ENCODE measurements at places on chromosomes 5 and 9.

GRCh38 chr5:96337048-96337781 lies 95.8 kb downstream of the PCSK1 start:
- no peak for DNase-seq

GRCh38 chr5:6274846-6275543 lies 103.4 kb downstream of the MED10 start:
- no peak for DNase-seq

DNA sequence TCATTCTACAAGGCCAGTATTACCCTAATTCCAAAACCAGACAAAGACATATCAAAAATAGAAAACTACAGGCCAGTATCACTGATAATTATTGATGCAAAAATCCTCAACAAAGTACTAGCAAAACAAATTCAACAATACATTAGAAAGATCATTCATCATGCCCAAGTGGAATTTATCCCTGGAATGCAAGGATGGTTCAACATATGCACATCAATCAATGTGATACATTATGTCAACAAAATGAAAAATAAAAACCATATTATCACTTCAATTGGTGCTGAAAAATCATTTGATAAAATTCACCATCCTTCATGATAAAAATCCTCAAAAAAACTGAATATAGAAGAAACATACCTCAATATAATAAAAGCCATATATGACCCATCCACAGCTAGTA lies 115.2 kb upstream of the SLC27A6 start:
- no peak for DNase-seq

GRCh38 chr9:4828761-4829160 lies 36.0 kb downstream of the RCL1 start:
- DNase-seq, result peak; percentile 19

- peak; percentile 37 for DNase-seq
Measured at GRCh38 chr9:94945197-94946144, 219.0 kb downstream of the AOPEP start.

DNA sequence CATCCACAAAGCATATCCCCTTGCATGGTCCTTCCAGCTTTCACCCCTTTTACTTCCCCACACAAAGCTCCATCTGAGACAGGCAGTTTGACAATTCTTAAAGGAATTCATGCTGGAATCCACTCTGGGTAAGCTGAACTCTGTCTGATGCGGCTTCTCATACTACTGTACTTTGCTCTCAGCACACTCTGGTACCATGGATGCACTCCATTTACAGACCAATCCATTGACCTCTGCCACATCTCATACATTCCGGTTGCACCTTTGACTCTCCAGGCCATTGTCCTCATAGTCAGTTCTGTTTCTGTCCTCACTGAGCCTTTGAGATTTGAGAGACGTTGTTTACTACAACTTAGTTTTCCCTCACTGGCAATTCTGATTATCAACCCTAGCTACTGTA lies 12.2 kb downstream of the SPATA9 start:
- DNase-seq, result no peak

GRCh38 chr9:116030517-116030916 lies 123.1 kb upstream of the PAPPA start:
- DNase-seq, result no peak

- DNase-seq, result peak; percentile 64
Measured at GRCh38 chr5:50962934-50963872, 296.8 kb downstream of the PARP8 start.

DNA sequence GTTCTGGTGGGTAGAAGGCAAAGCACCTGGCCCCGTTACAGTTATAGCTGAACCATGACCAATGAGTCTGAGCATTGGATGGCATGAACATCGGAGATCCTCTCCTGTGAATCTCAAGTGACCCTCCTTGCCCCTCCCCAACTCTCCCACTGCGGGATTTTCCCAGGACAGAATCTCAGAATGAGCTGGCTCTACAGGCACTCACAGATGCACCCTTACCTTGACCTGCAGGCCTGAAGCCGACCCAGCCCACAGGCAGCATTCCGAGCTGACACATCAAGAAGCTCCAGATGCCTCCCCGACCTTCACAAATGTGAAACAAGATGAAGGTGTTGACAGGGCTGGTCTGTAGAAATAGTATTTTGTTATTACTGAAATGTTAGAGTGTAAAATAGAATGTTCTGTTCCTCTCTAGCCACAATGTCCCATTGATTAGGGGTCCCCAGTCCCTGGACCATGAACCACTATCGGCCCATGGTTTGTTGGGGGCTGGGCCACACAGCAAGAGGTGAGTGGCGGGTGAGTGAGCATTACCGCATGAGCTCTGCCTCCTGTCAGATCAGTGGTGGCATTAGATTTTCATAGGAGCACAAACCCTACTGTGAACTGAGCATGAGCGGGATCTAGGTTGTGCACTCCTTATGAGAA lies 263.4 kb downstream of the AUH start:
- no peak for DNase-seq

- no peak for DNase-seq
Measured at GRCh38 chr5:52771343-52772039, 16.2 kb upstream of the ITGA1 start.

DNA sequence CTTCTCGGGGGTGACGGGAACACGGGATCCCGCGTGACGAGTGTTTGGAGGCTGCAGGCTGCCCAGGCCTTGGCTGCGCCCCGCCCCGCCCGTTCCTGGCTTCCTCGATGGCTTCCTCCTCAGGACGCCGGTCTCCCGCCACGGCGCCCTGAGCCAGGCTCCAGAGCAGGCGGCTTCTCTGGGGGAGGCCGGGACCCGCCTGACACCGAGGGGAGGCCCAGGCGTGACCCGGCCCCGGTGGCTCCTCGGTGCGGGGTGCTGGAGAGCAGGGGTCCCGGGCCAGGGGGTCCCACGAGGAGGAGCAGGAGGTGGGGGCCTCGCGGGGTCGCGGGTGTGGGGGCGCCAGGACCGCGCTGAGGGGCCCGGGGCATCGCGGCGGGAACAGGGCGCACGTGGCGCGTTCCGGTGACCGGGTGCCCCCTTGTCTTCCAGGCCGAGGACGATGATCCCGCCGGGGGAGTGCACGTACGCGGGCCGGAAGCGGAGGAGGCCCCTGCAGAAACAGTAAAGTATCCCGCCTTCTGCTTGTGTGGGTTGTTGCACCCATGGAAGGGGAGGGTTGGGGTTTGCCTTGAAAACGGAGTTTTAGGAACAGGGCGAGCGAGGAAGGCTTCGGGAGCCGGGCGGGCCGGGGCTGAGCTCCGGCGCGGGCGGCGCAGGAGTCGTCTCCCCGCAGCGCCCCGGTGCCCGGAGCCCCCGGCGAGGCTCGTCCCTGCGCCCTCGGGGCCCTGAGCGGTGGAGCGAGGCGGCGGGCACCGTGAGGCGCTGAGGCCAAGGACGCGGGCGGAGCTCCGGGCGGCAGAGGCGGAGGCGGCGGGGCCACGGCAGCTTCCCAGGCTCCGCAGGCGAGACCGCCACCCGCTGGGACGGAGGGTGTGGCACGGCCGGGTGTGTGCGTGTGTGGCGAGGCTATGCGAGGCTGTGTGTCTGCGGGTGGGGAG lies 22.2 kb downstream of the AHRR start:
- DNase-seq, result no peak

DNA sequence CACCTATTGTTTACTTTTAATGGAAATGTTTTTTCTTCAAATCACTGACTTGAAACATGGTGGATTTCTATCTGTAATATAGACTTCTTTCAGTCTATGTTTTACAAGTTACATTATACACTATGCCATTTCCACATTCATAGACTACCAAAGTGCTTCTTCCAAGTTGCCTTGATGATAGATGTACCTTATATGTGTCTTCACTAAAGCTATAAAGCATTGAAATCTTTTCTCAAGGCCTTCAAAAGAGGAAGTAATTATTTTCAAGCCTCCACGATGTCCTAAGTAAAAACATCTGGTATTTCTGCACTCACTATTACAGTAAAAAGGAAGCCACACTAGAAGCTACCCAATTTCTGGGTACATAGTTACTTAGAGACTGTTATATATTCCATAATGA lies 113.3 kb downstream of the FGF10 start:
- DNase-seq, result no peak

GRCh38 chr5:144088206-144089064 lies 82.0 kb downstream of the YIPF5 start:
- DNase-seq, result no peak

DNA sequence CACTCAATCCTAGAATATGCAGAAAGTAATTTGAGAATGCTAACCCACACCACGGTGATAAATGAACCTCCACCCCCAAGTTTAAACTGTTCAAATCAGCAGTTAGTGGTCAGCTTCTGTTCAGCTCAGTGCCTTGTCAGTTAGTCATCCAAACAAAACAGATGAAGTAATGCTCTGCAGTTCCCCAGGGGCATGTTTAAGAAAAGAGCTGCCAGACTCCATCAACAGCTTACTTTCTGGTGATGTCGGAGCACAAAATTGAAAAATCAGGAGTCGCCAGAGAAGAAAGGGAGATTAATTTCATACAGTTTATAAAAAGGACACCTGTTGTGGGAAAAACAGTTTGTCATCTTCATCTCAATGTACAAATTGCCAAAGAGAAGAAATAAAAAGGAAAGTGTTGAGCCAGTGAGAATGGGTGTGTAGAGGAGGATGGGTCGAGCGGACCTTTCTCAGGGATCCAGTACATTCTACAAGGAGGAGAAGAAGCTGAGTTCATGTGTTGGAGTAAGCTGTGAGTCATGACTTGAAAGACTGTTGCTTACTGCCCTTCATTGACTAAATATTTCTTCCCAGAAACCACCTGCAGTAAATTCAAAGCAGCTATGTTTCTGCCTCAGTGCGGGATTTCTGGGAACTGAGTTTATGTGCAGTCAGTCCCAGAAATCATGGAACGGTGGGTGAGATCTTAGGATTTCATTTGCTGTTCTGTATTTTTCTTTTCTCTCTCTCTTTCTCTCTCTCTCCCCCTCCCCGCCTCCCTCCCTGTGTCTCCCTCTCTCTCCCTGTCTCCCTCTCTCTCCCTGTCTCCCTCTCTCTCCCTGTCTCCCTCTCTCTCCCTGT lies 13.7 kb downstream of the TRIO start:
- no peak for DNase-seq

DNA sequence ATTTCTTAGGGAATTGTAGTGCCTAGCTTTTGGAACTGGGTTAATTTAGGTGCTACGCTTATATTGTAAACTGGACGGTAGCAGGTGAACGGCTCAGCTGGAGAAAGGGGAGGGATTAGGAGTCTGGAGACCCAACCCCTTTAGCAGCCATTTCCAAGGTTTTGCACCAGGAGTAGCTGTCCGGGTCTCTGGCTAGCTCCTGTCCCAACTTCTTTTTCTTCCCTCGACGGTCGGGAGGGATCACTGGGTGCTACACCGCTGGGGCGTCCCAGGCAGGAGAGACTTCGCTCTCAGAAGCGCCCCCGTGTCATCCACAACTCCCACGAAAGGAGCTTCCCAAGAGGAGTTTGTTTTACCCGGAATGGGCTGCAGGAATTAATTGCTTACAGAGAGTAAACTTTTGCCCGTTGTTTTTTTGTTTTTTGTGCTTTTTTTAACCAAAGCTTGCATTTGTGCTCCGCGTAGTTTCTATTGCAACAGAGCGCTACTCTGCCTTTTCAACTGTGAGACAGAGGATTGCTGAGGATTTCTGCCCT lies 1640.9 kb upstream of the C9orf72 start:
- DNase-seq, result peak; percentile 80

- peak; percentile 7 for DNase-seq
Measured at GRCh38 chr9:109012009-109012875, 1.1 kb downstream of the CTNNAL1 start.

DNA sequence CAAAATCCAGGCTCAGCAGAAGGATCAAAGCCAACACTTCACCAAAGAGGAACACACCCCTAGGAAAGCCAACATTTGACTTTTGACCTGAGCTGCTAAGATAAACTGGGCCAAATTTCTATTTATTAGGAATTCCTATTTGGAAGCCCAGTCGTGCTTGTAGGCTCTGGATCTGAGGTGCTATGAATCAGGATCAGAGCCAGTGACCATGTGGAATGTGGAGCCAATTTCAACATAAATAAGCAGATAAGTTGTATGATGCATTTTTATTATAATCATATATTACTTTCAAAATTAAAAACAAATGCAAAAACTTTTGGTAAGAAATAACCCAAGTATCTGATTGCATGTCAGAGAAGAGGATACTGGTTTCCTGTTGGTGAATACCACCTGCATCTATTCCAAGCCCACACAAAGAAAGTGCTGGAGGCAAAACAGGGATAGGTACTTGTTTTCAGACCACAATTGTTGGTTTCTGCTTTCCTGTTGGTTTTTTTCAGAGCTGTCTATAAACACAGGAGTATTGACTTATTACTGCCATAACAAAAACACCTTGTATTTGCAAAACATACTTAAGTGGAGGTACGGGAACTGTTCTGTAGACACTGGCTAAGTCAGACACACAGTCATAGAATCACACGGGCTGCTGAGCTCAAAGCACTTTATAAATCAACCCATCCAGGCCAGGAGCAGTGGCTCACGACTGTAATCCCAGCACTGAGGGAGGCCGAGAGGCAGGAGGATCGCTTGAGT lies 52.8 kb downstream of the ARL15 start:
- DNase-seq, result no peak

GRCh38 chr9:38344566-38345324 lies 47.8 kb upstream of the ALDH1B1 start:
- no peak for DNase-seq

DNA sequence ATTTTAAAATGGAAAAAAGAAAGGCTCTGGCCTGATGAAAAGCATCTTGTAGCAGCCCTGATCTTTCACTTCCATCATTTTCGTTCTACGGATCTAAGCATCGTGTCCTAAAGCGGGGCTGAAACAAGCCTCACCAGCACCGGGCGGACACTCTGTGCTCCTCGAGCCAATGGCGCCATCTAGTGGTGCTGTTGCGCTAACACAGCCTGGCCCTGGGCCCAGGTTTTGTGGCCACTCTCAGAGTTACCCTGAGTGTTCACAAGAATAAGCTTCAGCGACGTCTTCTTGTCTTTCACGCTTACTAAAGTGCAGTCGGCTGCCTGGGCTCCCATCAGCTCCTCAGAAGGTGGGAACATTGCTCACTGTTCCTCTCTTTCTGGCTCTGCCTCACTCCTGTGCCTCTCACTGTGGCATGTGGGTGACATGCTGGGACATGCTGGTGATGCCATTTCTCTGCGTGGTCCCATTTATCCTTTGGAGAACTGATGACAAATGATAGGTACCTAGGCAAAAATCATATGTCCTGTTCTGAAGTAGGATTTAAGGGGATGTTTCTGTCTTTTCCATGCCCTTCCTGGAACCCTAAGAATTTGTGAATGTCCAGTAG lies 32.7 kb downstream of the DMRT3 start:
- peak; percentile 69 for DNase-seq

- no peak for DNase-seq
Measured at GRCh38 chr5:55222985-55223811, 3.9 kb downstream of the MCIDAS start.

DNA sequence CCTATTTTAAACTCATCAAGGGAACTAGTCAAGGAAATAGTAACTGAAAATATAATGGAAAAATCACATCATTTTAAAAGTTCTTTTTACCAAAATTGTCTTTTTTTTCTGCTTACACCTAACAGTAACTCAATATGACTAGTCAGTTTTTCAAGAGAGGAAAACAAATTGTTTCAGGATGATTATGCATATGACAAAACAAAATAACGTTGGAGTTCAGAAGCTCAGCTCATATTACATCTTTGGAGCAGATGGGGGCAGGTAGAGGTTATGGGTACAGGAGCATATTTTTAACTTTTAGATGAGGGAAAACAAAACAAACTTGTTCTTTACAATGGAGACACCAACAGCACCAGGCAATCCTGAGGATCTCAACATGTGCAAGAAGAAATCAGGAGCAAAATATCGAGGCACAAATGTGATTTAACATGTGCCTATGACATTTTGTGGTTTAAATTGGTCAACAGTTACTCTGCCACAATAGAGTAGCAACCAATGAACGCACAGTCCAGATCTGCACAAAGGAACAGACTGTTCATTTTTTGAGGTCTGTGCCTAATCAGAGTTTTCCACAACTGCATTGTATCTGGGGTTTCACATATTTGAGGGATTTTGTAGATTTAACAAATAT lies 659.0 kb downstream of the ANXA1 start:
- no peak for DNase-seq

GRCh38 chr5:7756453-7756852 lies 94.5 kb downstream of the CFAP90 start:
- DNase-seq, result no peak
